GOT3 (cell line): ENCODE measurements at places on chromosomes 4 and X.

DNA sequence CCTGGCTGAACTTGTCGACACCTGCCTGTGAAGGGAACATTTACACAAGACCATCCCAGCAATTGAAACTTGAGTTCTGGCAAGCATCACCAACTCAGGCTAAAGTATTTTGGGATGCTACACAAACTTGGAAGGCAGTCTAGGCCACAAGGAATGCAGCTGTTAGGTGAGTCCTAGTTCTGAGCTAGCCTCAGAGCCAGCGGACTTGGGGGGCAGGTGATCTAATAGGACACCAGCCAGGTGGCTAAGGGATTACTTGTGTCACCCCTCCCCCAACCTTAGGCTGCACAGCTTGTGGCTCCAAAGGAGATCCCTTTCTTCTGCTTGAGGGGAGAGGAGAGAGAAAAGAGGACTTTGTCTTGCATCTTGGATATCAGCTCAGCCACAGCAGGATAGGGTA, 62.3 kb upstream of the DKK2 start:
- DNase-seq, result no peak

DNA sequence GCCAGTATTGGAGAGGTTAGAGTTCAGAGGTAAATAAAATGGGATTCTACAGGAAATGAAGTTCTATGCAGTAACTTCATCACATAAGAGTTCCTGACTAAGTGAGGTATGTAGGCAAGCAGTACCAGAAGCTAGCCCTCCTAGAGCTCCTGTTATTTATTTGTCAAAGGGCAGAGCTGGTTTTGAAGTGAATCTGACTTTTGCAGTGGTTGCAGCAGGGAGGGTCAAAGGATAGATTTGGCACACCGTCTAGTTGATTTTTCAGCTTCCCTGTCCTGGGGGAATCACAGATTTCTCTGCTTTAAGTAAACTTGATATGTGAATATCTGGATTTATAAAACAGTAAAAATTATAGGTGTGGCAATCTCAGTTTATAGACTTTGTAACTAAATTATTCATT, 130.7 kb downstream of the IL1RAPL2 start:
- DNase-seq, result no peak

- DNase-seq, result no peak
Measured at GRCh38 chr4:68183417-68183816, 53.7 kb upstream of the TMPRSS11F start.

DNA sequence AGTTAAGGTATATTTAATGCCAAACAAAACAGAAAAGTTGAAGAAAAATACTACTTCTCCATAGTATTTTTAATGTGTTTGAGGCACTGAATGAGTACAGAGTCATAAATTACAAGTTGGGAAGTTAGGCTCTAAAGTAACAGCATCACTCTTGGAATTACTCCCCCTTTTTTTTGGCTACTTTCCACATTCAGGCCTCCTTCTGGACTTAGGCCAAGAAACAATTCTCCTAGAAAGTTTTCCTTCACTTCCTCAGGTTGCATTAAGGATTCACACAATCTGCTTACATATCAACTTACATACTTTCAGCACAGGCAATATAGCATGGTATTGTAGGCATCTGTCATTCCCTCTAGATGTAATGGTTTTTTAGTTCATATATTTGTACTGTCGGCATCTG, 52.1 kb downstream of the TMEM165 start:
- DNase-seq, result no peak

GRCh38 chr4:128840711-128841318, 31.3 kb downstream of the JADE1 start:
- no peak for DNase-seq

GRCh38 chr4:148366251-148366650, 76.0 kb downstream of the NR3C2 start:
- no peak for DNase-seq

GRCh38 chr4:80115368-80116181, 42.5 kb upstream of the ANTXR2 start:
- DNase-seq, result no peak

DNA sequence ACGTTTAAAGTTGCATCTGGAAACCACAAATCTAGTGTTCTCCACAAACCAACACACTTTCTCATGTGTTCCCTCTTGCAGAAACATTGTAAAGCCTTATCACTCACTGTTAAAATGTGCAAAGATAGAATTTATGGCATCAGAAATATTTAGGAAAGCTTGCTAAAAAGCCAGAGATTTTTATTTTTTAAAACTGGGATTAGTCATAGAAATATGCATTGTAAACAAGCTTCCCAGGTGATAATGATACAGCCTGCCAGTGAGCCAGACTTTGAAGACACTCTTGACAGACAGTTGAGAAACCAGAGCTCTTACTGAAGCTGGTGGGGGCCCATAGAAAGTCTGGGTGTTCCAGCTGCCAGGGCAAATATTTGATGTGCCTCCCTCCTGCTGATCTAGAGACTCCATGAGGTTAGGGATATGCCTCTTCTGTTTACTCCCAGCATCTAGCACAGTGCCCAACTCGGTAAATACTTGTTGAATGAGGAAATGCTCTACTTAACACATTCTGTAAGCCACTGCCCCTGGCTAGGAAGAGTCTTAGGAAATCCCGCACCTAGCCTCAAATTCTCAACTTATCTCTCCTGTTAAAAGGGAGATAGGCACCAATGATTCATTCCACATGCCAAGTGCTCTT, 179.0 kb upstream of the RASGEF1B start:
- DNase-seq, result no peak

- no peak for DNase-seq
Measured at GRCh38 chrX:120753413-120754251, 122.0 kb downstream of the CT47B1 start.

DNA sequence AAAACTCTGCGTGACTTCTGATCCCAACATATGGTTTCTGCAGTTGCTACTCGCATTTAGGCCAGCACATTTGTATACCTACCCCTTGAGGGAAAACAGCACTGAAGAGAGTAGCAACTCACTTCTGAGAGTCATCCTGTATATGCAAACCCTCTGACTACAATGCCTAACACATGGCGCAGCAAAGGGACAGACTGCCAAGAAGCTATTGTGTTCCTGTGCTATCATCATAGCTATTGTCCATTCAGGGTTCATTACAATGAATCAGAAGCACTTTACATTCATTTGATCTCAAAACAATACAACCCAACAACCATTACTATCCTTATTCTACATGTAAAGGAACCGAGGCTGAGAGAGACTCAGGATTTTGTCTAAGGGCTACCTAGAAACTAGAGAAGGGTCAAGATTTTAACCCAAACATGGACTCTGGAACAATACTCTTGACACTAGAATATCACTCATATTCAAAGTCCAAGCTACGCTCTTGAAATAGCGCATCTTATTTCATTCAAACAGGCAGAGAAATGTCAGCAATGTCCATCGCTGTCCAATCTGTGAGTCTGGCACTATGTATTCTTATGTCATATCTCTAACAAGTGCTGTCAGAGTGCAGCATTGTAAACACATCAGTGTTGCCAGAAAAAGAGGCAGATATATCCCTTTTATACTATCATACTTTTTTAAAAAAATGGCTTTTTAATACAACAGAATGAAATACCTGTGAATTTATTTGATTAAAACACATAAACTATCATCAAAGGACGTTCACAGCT, 173.6 kb downstream of the CORIN start:
- no peak for DNase-seq

DNA sequence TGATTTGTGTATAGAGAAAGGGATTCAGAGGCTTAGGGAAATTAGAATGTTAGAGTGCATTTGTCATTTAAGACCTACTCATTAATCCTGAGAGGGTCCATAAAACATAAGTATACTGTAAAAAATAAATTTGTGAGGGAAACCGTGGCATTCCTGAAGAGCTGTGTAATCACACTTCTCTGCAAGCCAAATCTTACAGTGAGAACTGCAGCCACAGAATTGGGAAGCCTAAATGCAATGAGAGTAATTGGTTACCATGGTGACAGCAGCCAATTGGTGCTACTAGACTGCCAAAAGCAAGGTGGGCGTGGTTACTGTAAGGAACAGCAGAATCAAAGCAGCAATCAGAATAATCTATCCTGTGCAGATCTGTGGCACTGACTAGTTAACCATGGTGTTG, 345.2 kb upstream of the GRID2 start:
- DNase-seq, result no peak

GRCh38 chr4:59629348-59629747, 1570.8 kb upstream of the ADGRL3 start:
- no peak for DNase-seq

DNA sequence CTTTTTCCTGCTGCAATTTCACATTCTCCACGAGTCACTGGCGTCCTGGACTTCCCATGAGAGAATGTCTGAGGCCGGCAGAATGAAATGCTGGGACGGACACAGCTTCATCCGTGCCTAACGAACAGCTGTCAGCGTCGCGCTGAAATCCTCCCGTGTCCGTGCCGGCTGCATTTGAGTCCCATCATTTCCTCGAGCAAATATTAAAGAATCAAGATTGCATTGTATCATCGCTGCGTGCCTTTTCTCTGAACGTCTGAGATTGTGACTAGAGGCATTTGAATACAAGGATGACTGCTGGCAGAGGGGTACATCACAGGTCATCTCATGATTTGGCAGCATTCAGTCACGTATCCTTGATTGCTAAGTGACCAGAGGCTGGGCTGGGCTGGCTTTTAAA, 279.9 kb downstream of the ASMT start:
- no peak for DNase-seq

DNA sequence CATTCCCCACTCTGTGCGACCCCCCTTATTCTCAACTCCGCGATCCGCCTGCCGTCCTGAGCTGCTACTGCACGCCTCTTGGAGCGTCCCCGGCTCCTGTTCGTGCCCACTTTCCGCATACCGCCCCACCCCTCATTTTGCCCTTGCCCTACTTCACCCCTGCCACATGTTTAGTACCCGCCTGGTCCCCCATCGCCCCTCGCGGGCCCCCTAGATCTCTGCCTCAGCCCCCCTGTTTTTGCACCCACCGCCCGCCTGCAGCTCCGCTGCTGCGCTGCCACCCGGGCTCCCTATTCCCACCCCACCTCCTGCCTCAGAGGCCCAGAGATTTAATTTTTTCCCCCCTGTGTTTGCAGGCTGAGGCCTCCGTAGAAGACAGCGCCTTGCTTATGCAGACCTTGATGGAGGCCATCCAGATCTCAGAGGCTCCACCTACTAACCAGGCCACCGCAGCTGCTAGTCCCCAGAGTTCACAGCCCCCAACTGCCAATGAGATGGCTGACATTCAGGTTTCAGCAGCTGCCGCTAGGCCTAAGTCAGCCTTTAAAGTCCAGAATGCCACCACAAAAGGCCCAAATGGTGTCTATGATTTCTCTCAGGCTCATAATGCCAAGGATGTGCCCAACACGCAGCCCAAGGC, 1.4 kb downstream of the MAGED1 start:
- DNase-seq, result no peak

GRCh38 chr4:686413-687040, 2.4 kb downstream of the SLC49A3 start:
- no peak for DNase-seq
